Stimulated activated CD8-positive, alpha-beta memory T cell treated with anti-CD3 and anti-CD28 coated beads, Interleukin-7, amount 100 ng/mL, for 4 hours (primary cell): ENCODE measurements at places on chromosomes 4 and X.
A peak's percentile ranks its signal among the peaks of the same experiment; 100 is the strongest.

DNA sequence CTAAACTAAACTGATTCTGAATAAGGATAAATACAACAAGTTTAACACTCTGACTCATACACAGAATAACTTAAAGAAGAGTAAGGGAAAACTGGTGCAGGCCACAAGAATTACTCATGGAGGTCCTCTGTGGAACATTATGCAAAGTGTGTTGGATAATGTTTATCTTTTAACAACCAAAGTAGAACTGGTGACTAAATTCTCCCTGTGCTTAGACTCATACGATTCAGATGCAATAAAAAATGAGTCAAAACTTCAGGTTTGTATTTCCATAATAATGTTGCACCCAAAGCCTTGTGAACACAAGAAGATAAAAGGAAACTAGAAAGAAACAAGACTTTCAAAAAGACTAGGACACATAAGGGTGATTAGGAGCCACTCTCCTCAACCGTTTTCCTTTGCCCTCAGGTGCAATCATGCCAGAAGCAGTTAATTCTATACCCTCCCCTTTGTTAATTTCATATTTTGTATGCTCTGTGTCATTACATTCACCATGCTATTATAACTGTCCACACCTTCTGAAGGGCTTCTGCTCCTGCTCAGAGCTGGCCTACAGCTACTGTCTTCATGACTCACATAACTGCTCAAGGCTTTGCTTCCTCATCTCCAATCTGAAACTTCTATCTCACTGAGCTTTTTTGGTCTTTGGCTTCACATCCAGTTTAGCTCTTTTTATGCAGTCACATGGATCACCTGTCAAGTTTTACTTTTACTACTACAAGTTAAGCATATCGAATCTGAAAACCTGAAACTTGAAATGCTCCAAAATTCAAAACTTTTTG is 60.2 kb downstream of the KCNIP4 start:
- DNase-seq = no peak

- no peak for DNase-seq
Observed at GRCh38 chr4:28177641-28178040, 1317.0 kb downstream of the STIM2 start.

- DNase-seq = no peak
Observed at GRCh38 chrX:48793935-48794334, 7.5 kb downstream of the GATA1 start.

- DNase-seq = no peak
Observed at GRCh38 chr4:1647432-1647831, 36.7 kb downstream of the FAM53A start.

DNA sequence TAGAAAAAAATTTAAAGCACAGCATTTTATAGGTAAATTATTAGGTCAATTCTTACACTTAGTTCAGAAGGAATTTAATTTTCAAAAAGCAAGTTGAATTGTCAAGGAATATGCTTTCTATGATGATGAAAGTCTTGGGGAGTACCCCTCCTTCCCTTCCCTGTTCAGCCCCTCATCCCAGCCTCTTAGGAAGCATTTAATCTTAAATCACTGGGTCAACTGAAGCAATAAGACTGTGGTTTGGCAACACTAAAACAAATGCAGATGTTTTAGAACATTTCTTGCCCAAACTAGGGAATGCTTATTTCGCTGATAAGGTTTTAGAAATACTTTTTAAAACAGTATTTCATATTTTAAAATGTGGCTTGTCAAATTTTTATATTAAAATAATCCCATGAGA is 19.1 kb upstream of the ARSJ start:
- no peak for DNase-seq

DNA sequence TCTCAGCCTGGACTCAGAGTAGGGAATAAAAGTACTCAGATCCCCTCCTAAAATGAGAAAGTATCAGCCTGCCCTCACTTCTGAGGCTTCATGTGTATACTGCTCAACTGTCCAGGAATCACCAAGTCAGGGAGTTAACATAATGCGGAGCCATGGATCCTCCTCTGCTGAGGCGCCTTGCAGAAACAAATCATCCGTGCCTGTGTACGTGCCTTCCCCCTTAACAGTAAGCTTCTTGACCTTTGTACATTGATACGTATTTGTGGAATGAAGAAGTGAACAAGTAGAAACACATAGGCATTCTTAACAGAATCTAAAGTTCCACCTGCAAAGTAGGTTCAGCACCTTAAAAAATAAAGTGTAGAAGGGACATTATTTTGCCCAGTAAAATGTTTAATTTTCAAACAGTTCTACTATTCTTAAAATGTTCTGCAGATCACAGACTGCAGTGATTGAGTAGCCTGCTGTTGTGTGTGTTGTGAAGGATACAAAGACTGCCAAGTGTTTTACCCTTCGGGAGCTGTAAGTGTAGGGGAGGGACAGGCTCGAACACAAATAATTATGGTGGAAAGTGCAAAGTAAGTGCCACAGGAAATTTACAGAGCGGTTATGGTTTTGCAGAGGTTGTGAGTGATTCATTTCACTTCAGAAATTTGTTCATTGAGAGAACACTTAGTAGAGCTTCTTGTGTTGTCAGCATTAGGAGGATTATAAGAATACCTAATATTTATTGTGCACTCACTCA is 61.9 kb downstream of the ARHGAP10 start:
- DNase-seq = no peak

- DNase-seq = no peak
Observed at GRCh38 chrX:150268839-150269355, 94.2 kb upstream of the MAMLD1 start.

DNA sequence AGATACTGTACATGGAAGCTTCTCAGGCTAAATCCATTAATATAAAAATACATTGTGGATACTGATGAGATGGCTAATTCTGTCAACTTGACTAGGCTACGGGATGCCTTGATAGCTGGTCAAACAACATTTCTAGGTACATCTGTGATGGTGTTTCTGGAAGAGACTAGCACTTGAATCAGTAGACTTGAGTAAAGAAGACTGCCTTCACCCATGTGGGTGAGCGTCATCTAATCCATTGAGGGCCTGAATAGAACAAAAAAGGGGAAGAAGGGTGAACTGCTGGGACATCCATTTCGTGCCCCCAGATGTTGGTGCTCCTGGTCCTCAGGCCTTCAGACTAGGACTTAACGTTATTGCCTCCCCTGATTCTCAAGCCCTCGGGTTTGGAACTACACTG is 3.7 kb upstream of the SRP72 start:
- no peak for DNase-seq

DNA sequence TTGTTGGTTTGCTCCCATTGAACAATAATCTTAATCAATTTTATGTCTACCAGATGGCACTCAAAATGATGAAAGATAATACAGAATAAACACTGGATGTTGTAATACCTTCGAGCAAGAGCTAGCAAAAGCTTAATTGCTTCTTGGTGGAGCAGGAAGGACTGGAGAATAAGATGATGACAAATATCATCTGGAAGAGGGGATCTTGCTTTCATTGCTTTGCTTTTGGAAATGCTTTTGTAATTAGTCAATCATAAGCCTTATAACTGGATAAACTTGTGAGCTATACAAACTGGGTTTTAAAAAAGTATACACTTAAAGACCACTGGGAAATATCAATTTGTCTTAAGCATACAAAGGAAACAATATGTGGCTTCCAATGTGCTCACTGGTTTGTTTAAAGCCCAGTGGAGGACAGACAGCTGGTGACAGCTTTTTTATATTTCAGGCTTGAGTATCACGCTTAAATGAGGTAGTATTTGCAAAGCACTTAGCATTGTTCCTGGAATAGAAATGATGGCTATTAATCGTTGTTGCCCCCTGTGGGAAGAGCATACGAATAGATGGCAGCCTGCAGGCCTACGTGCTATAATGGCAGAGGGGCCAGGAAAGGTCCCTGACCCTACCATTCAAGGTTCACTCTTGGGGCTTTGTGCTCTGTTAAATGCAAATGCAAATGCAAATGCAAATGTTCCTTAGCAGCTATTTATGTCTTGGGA is 61.2 kb downstream of the TMEM150C start:
- no peak for DNase-seq

DNA sequence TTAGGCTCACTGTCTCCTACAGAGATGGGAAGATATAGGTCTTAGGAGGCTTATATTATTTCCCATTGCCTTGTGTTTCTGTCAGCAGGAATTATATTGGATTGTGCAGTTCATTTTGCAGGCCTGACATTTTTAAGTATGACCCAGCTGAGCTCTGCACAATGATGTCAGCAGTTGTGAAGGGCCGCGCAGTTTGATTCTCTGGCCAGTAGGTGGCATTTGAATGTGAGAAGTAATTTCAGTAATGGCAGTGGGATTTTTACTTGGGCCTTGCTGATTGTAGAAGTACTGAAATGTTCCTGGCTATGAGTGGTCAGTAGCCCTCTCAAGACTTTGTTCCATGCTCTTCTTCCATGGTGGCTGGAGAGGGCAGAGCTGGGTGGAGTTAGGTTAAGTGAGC is 247.2 kb upstream of the MTMR8 start:
- DNase-seq = no peak

DNA sequence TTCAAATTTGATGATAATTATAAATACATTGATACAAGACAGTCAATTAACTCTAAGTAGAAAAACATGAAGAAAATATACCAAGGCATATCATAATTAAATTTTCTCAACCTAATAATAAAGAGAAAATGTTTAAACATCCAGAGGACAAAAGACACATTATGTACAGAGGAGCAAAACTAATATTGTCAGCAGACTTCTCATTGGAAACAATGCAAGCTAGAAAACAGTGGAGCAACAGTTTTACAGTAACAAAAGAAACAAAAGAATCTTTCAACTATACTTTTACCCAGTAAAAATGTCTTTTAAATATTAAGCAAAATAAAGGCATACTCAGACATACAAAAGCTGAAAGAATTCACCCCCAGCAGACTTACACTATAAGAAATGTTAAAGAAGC is 238.0 kb downstream of the TMA16 start:
- no peak for DNase-seq

DNA sequence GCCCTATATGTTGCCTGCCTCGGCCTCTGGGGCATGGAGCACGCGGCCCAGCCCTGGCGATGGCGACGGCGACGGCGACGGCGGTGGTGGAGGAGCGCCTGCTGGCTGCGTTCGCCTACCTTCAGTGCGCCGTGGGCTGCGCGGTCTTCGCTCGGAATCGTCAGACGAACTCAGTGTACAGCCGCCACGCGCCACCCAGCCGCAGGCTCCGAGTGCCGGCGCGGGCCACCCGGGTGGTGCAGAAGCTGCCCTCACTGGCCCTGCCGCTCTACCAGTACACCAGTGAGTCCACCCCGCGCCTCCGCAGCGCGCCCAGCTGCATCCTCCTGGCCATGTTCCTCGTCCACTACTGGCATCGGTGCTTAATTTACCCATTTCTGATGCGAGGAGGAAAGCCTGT is 83.7 kb upstream of the F9 start:
- DNase-seq = no peak

GRCh38 chr4:136637071-136637777 is 895.1 kb downstream of the PCDH18 start:
- DNase-seq = no peak

DNA sequence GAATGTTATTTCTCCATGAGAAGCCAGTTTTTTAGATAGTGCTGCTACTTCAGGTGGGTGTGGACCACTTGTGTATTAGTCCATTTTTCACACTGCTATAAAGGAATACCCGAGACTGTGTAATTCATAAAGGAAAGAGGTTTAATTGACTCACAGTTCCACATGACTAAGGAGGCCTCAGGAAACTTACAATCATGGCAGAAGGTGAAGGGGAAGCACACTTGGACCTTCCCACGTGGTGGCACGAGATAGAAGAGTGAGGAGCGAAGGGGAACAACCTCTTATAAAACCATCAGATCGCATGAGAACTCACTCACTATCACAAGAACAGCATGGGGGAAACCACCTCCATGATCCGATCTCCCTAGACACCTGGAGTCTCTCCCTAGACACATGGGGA is 3.4 kb upstream of the PPID start:
- no peak for DNase-seq

DNA sequence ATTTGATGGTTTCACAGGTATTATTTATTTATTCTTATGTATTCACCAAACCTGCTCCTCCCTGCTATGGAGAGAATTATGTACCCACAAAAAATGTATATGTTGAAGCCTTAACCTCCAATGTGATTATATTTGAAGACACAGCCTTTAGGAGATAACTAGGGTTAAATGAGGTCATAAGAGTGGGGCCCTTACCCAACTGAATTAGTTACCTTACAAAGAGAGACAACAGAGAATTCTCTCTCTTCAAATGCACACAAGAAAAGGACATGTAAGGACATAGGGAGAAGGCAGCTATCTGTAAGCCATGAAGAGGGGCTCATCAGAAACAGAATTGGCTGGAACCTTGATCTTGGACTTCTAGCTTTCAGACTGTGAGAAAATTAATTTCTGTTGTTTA is 44.0 kb downstream of the ZGRF1 start:
- no peak for DNase-seq

DNA sequence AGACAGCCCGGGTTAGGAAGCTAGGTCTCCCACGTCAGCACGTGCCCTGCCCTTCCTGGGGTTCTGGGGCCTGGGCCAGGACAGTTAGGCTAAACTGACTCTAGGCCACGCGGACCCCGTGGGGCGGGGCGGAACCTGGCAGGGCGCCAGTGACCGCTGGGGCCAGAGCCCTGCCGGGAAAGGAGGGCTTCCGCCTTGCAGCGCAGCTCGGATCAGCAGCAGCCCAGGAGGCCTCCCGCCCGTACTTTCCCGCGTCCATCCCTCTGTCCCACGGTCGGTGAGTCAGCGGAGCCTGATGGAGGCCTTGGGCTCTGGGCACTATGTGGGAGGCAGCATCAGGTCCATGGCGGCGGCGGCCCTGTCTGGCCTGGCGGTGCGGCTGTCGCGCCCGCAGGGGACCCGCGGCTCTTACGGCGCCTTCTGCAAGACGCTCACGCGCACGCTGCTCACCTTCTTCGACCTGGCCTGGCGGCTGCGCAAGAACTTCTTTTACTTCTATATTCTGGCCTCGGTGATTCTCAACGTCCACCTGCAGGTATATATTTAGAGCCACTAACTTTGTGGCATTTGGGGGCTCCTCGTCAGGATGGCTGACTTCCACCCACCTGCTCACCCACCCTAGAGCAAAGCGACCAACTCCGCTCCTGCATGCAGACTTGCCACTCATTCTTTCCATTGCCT is at the start of gene SMIM10:
Gene SMIM10, plus strand, starts transcription at position 191 of the 681 bp plus-strand sequence. Its CDS starts 105 bp downstream, at position 296.
- DNase-seq = peak; percentile 12

- no peak for DNase-seq
Observed at GRCh38 chr4:37816006-37816405, 10.5 kb upstream of the PGM2 start.

- no peak for DNase-seq
Observed at GRCh38 chr4:2226261-2226660, 15.7 kb downstream of the HAUS3 start.

DNA sequence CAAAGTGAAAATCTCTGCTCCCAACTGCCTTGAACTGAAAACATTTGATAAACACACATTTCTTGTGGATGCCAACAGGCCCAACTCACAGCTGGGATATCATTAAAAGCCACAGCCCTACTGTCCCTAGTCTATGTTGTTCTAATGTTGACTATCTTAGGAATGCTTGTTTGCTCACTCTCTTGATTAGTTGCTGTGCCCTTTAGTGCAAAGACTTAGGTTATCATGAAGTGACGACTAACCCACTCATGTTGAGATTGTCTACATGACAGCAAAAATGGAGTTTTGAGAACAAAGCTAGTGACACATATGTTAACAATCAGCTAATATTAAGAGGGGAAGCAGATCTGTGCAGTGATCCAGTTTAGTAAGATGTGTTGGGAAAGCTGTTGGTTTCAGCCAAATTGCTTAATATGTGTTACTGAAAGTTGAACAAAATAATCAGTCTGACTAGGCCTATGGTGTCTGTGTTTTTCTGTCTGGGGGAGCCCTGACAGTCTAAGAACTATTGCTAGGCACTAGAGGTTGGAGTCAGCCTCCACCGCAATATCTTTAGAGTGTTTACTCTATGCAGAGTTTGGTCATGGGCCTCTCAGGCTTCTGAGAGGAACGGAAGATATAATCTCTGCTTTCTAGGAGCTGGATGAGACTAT is 125.5 kb downstream of the ATG4A start:
- DNase-seq = no peak
